ENCODE measurements at places on chromosomes 7 and 10. TPM values are rescaled to one million over a fixed set of nuclear protein-coding genes. Genes with fewer than 3 reads are reported as not detected.

GRCh38 chr7:157462419-157462771 lies 125.6 kb downstream of the DNAJB6 start:
- DNase-seq: no peak

GRCh38 chr10:8392216-8392615 lies 337.7 kb downstream of the GATA3 start:
- no peak for DNase-seq

DNA sequence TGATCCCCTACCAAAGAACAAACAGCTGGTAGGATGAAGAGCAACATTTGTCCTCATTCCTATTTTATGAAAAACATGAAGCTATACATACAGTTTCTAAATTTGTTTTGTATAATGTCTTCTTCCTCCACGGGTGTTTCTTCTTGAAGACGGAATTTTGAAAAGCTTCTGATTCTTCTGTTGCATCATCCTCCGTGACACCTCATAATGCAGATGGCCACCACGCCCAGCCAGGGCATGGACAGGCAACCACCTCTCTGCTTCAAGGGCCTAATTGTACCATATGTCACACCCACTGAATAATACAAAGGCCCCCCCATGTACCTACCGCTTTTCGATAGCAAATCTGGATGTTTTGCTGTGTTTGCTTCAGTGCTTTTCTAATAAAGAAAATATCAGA lies at the start of gene SUN3:
Gene SUN3 (minus strand): TSS at position 170 of the 400 bp plus-strand sequence. CDS start 169 bp downstream, at position 1.
- DNase-seq: no peak

DNA sequence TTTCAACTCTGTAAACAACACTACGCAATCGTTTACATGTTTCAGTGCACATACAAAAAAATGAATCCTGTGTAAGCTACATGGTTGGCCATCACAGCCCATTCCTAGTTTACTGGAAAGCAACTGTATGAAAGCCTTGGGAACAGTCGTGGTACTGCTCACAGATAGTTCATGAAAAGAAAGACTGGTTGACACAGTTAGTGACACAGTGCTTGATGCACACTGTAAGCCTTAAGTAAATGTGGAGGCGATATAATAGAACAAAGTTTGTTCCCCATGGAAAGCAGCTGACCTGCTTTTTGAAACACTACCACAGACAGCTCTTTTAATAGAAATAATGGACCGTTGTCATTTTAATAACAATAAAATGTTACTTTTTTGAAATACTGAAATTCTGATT lies 5.1 kb downstream of the CACNA2D1 start:
- DNase-seq: no peak

DNA sequence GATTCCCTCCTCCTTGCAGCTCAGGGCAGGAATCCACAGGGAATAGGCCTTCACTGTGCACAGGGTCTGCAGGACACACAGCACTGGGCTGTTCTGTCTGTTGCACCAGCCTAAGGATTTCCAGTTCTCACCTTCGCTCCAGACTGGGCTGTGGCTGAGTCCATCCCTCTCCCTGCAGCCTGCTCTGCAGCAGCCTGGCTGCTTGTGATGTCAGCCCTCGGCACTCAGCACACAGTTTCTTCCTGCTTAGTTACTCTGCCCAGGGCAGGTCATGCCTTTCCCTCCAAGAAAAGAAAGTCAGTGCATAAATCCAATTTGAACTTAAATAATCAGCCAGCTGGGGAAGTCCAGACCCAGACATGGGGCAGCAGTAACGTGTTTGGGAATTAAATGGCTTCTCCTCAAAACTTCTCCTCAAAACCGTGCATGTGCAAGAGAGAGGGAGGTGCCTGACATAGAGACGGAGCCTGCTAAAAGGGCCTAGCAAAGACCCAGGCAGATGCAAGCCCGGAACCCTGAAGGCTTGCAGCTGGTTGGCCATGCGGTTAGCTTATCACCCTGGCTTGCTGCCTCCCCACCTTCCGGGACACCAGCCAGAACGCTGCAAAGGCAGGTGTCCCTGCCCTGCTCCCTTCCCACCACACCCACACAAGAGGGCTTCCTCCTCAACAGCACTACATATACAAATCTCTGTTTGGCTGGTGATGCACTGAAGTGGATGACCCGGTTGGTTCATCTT lies 10.9 kb upstream of the GDF2 start:
- peak; percentile 81 for DNase-seq

PLXDC2 gene
- 18.3 TPM for polyA plus RNA-seq

Measured in small intestine (tissue), 16 donors.